Stimulated activated CD8-positive, alpha-beta memory T cell treated with anti-CD3 and anti-CD28 coated beads, Interleukin-4, amount 100 ng/mL, for 1 hour (primary cell): ENCODE measurements at places on chromosomes 12 and 14.
A peak's percentile ranks its signal among the peaks of the same experiment; 100 is the strongest.

GRCh38 chr12:8996682-8997405, 7.5 kb downstream of the KLRG1 start:
- no peak for DNase-seq

- DNase-seq: no peak
Measured at GRCh38 chr14:43778570-43778936, 728.5 kb downstream of the FSCB start.

DNA sequence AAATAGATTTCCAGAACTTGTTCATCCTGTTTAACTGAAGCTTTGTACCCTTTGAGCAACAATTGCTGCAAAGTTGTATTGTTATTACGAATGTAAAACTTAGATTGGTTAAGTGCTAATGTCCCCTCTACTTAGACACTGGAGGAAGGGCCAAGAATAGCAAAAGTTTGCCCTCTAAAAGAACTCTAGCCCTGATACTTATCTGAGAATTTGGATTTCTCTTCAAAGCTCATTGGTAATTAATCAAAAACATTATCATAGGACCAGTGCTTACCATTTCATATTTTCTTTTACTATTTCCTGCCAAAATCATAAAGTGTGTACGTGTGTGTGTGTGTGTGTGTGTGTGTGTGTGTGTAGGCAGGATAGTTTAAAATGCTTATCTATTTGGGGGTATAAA, 58.2 kb downstream of the LMNTD1 start:
- DNase-seq: no peak

DNA sequence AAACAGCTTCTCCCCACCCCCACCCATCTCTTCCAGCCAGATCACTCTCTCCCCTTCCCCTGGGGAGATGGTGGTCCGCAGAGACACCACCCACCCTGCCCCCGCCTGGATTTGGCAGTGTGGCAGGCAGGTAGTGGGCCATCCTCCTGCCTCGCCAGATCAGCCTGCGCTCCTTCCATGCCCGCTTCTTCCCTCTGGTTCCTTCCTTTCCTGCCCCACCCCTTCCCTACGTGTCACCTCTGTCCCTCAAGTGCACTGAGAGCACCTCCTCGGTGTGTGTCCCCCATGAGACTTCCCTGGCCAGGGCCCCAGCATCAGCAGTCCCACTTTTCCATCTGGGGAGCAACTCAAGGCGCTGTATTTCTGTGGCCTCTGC, 632 bp downstream of the NYNRIN start:
- no peak for DNase-seq

DNA sequence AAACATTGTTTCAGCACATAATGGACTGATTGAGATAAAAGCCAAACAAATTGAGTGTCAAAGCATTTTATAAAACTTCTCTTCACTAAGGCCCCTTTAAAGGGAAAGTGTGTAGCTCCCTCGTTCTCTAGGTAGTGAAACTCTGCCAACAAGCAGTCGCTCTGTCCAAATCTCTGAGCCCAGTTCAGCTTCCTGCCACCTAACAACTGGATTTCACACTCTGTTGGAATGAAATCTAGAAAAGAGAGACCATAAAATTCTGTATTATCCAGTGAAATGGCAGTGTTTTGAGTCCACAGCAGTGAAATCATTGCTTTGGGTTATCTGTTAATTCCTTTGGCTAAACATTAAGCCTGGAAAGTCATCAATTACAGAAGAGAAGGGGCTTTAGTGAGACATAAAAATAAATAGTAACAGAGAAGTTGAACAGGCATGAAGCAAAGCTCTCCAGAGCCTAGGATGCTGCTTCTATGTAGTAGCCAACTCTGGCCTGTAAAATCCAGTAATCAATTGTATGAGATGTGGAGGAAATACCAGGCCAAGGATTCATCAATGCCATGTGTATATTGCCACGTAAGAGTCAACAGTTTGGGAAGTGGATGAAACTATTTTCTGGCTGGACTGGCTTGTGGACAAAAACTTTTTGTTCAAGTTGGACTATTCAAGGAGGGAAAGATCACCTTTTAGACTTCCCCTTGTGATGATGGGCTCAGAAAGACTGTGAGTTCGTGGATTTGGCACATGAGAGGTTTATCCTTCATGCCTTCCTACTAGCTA, 122.5 kb downstream of the WIF1 start:
- DNase-seq: no peak

GRCh38 chr12:111034886-111035577, 114.7 kb upstream of the MYL2 start:
- DNase-seq: no peak

DNA sequence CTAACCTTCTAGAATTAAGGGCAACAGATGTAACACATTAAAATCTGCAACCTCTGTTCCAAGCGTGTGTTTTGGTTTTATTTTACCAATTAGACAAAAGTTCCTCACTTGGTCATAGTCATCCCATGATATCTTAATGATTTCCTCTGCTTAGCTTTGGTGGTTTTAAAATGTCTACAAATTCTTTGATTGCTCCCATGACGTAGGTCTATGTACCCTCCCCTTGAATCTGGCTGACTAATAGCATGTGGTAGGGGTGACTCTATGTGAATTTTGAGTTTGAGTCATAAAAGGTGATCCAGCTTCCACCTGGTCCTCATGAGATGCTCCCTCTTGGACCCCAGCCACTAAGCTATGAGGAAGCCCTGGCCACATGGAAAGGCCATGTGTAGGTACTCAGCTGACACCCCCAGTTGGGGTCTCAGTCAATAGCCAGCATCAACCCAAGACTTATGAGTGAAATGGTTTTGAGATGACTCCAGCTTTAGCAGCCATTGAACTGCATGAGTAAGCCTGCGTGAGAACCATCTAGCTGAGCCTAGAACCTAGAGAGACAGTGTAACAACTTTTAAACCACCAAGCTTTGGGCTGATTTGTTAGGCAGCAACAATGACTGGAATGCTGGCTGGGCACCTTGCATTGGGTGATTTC, 247.1 kb downstream of the MSRB3 start:
- no peak for DNase-seq

DNA sequence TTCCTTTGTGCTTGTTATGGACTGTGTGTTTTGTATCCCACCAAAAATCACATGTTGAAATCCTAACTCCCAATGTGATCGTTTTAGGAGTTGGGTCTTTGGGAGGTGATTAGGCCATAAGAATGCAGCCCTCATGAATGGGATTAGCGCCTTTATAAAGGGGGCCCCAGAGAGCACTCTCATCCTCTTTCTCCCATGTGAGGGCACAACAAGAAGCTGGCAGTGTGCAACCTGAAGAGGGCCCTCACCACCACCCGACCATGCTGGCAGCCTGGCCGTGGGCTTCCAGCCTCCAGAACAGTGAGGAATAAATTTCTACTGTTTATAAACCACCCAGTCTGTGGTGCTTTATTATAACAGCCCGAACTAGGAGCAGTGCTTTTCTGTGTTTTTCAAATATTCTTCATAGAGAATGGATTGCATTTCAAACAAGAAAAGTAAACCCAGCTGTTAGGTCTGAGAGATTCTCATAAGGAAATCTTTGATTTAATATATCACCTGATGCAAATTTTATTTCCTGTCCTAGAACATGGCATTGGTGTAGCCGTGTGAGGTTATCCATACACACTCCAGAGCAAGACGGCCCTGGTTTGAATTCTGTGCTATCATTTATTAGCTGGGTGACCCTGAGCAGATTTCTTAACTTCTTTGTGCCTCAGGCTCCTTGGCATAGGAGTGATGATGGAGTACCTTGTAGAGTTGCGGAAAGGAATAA, 27.8 kb downstream of the HSPB8 start:
- DNase-seq: no peak

- DNase-seq: no peak
Measured at GRCh38 chr12:57833672-57834071, 12.9 kb downstream of the CTDSP2 start.

GRCh38 chr12:104701756-104702155, 245.0 kb downstream of the CHST11 start:
- DNase-seq: no peak

GRCh38 chr12:55715833-55716581, at the start of gene BLOC1S1:
Gene BLOC1S1 (plus strand): TSS chr12:55716046. CDS start chr12:55716052, 6 bp downstream.
- DNase-seq: peak; percentile 77

- DNase-seq: no peak
Measured at GRCh38 chr12:57242691-57243454, 8.1 kb downstream of the STAC3 start.

- DNase-seq: no peak
Measured at GRCh38 chr12:85690146-85690545, 146.1 kb downstream of the RASSF9 start.
